ENCODE measurements at places on chromosomes 1 and 21. TPM values are rescaled to one million over a fixed set of nuclear protein-coding genes. Genes with fewer than 3 reads are reported as not detected.

Gene C1QB
- total RNA-seq: 1,524 TPM

GRCh38 chr1:74629283-74629682, 44.3 kb downstream of the ERICH3 start:
- H3K27ac ChIP-seq: no peak overlapping the region
- no peaks in the 10 kb centered on the region for H3K36me3 ChIP-seq
- H3K27me3 ChIP-seq: no peaks in the 10 kb centered on the region

Gene FCAMR
- total RNA-seq: not detected

GRCh38 chr1:237013608-237014007, 9.4 kb upstream of the MT1HL1 start:
- peak overlapping the region; percentile 63 for H3K27ac ChIP-seq
- H3K27me3 ChIP-seq: no peaks in the 10 kb centered on the region
- DNase-seq: no peak

DNA sequence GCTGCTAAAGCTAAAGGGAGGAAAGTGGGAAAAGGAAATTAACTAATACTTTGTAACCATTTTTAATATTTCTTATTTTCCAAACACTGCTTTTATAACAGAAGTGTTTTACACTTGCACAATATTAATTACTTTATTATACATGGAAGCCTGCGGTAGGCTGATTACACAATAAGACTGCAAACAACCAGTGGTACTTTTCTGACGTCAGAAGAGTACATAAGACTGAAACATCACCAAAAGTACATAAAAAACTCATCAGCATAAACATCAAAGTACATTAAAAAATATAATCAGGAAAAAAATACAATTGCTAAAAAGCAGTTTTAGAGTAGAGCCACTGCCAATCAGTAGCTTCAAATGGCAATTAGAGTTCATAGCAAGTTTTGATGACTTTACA, 4.6 kb downstream of the ZNF281 start:
- no peak for DNase-seq
- no peak overlapping the region for H3K27ac ChIP-seq
- H3K4me3 ChIP-seq: no peak overlapping the region
- no peaks in the 10 kb centered on the region for H3K36me3 ChIP-seq
- H3K27me3 ChIP-seq: no peaks in the 10 kb centered on the region

Gene S100A5
- not detected for total RNA-seq

DNA sequence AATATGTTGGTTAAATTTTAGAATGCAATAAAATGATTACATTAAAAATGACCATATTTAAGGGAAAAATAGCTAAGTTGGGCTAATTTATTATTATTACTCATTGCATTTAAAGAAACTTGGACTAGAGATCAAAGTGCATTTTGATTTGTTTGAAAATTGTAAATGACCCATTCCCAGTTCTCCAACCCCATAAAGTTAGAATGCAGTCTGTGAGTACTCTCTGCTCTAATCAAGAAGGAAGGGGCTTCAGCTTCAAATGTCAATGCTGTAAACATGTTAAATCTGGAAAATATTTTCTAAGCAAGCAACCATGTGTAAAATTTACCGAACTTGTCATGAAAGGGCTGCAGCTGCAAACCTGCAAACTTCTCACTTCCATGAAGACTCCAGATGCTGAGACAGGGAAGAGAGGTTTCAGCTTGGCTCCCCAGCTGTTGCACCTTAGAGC, 232.7 kb downstream of the TTLL7 start:
- H3K4me1 ChIP-seq: no peaks in the 10 kb centered on the region
- H3K27ac ChIP-seq: no peak overlapping the region
- H3K27me3 ChIP-seq: no peaks in the 10 kb centered on the region
- no peak overlapping the region for H3K4me3 ChIP-seq
- no peaks in the 10 kb centered on the region for H3K36me3 ChIP-seq
- DNase-seq: no peak

Gene MCOLN3
- 7.6 TPM for total RNA-seq

Gene RXFP4
- total RNA-seq: not detected

DNA sequence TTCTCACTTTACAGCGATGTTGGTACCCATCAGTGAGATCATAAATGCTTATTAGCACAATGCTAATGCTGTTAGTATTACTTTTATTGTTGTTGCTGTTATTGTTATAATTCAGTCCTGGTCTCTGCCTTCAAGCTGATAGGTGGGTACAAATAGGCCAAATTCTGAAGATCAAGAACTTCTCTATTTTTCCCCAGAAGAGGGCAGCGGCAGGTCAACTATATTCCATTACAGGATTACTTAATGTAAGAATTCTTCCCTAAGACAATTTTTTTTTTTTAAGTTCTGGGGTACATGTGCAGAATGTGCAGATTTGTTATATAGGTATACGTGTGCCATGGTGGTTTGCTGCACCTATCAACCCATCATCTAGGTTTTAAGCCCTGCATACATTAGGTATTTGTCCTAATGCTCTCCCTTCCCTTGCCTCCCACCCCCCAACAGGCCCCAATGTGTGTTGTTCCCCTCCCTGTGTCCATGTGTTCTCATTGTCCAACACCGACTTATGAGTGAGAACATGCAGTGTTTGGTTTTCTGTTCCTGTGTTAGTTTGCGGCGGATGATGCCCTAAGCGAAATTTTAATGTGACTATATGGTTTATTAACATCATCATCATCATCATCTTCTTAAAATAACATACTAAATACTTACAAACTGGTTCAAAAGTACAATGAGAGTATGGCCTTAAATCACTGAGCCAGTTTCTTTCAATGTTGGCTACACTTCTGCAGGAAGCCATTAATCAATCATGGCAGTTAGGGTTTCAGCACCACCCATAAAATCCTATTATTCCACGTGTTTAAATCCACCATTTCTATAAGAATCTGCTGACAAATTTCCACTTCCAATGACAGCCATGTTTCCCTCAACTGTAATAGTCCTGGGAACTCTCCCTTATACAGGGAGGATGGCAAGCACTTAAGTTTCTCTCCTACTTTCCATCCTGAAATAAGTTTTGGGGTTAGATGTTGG, 19.2 kb downstream of the SLC19A2 start:
- peaks cover 24% of the 10 kb centered on the region for H3K36me3 ChIP-seq
- DNase-seq: no peak
- no peak overlapping the region for H3K27ac ChIP-seq
- H3K4me3 ChIP-seq: no peak overlapping the region
- H3K27me3 ChIP-seq: no peaks in the 10 kb centered on the region

Gene DYNLT5
- 5.9 TPM for total RNA-seq

Gene RNF186
- not detected for total RNA-seq

DNA sequence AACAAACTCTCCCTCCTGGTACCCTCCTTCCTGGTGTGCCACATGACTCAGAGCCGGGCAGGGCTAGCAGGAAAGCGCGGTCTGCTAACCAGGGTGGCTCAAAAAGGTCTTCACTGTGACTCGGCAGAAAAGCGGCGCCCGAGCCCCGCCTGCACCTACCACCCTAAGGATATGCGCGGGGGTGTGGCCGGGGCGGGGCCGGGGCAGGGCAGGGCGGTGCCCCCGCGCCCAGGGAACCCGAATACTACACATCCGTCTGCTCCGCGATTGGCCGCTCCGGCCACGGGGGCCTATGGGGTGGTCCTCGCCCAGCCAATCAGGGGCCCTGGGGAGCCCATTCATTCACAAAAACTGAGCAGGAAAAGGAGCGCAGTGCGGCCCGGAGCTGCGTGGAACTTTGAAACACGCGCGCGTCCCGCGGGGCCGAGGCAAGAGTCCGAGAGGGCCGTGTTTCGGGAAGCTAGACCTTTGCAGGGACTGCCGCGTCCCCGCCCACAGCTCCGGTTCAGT, 1.7 kb downstream of the LRP8 start:
- no peaks in the 10 kb centered on the region for H3K36me3 ChIP-seq
- peak overlapping the region; percentile 80 for H3K4me3 ChIP-seq
- peak; percentile 95 for DNase-seq
- peak overlapping the region; percentile 59 for H3K27ac ChIP-seq
- H3K4me1 ChIP-seq: peaks cover 44% of the 10 kb centered on the region

Gene NEK2
- 0.77 TPM for total RNA-seq
